ENCODE measurements at places on chromosomes 3 and 15.

- DNase-seq, result no peak
Measured at GRCh38 chr3:125356140-125357026, 18.7 kb downstream of the ZNF148 start.

DNA sequence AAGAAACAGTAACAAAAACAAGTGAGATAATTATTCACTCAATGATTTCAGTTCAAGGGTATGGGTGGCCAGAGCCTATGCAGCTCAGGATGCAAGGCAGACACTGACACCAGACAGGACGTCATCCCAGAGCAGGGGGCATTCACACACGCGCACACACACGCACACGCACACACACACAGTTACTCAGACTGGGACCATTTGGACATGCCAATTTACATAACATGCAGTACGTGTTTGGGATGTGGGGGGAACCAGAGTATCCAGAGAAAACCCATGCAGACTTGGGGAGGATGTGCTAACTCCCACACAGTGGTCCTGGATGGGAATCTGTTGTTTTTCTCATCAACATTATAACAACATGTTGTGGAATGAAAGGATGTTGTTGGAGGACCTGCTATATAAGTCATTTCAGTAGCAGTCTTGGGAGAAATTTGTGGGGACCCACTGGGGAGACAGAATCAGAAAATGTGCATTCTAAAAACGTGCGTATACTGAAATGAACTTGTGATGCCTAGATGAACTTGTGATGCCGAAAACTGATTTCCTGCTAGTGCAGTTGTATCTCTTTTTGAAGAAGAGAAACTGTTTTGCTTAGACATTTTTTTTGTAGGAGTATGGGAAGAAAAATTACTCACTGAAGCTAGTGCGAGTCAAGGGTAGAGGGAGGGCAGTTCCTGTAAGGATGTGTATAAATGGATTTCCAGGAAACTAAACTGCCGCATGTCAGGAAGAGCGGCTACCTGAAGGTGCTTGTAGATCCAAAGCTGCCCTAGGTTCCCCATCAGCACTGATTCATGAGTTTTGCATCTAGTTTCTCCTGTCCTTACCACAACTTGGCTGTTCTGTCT is 25.2 kb downstream of the CD200 start:
- no peak for DNase-seq

GRCh38 chr3:179196098-179196497 is 47.9 kb downstream of the PIK3CA start:
- peak; percentile 68 for DNase-seq

- DNase-seq, result no peak
Measured at GRCh38 chr15:70127288-70127746, 29.6 kb upstream of the TLE3 start.

GRCh38 chr15:87547470-87548181 is 708.9 kb downstream of the NTRK3 start:
- no peak for DNase-seq

DNA sequence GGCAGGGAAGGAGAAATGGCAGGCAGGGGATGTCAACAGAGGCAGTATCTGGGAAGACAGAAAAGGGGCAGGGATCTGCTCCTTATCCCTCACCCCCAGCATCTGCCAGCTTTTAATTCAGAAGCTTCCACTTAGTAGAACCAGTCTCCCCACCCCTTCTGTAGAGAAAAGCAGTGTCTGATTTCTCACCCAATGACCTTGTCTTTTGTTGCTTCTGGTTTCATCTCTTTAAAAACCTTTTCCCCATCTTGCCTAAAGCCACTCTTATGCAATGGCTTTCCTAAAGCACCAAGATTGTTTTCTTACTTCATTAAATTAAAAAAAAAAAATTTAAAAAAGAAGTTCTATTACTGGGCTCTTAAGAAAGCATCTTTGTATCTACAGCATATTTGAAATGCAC is 27.8 kb downstream of the ARHGEF3 start:
- DNase-seq, result no peak

DNA sequence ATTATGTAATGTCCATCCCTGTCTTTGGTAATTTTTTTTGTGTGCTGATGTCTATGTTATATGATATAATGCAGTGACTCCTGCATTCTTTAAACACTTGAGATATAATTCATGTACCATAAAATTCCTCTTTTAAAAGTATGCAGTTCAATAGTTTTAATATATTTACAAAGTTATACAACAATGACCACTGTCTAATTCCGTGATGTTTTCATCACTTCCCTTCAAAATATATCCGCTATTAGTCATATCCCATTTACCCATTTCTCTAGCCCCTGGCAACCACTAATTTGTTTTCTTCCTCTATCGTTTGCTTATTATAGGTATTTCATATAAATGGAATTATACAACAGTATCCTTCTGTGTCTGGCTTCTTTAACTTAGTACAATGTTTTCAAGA is 64.9 kb upstream of the SUCLG2 start:
- DNase-seq, result no peak

DNA sequence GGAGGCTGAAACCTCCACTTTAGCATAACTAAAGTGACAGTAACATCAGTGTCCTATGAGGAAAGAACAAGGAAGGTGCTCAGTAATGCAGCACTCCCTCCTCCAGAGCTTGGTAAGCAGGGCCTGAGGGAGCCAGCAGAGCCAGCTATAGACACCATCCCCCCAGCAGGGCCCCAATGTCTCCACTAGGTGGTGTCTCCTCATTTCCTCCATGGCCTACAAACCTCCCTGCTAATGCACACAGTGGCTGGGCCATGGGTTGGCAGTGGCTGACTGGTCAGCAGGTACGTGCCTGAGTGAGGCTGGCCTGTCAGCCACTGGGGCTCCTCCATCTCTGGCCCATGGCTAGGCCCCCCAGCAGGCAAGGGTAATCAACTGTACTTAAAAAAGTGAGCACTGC is 13.6 kb downstream of the MRPS25 start:
- DNase-seq, result peak; percentile 85

DNA sequence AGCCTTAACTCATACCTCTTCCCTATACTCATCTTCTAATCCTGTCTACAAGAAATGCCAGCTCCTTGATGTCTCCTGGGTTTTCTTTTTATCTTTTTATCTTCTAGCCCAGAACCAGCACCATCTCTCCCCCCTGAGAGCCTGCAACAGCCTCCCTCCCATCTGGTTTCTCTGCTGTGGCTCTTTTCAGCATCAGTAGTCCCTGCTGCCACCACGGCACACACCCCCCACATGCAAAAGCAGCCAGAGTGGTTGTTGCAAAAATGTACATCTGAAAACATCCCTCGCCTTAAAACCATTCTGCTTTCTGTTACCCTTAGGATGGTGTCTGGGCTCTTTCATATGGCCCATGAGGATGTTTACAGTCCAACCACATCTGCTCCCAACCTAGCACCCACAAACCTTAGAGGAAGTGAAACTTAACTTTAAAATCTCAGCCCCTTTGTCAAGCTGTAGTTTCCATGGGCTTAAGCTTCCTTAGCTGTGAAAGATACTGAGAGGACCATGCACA is 775 bp downstream of the TTC21A start:
- no peak for DNase-seq

- DNase-seq, result no peak
Measured at GRCh38 chr15:63482874-63483323, 21.5 kb upstream of the USP3 start.

- peak; percentile 60 for DNase-seq
Measured at GRCh38 chr3:185318141-185318540, 44.8 kb upstream of the MAP3K13 start.

DNA sequence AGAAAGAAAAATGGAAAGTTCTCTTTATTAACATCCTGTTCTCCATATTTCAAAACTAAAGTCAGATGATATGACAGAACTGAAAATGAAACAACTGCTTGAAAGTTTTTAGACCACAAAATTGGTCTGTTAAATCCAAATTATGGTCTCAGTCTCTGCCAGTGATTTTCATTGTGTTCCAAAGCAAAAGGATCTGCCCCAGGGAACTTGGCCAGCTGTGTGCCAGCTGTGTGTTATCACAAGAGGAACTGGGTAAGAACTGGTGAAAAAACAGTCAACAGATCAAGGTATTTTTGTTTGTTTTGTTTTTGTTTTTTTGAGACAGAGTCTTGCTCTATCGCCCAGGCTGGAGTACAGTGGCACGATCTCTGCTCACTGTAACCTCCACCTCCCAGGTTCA is 323.3 kb downstream of the CTNNB1 start:
- DNase-seq, result no peak

- DNase-seq, result no peak
Measured at GRCh38 chr3:73536952-73537351, 87.8 kb downstream of the PDZRN3 start.

DNA sequence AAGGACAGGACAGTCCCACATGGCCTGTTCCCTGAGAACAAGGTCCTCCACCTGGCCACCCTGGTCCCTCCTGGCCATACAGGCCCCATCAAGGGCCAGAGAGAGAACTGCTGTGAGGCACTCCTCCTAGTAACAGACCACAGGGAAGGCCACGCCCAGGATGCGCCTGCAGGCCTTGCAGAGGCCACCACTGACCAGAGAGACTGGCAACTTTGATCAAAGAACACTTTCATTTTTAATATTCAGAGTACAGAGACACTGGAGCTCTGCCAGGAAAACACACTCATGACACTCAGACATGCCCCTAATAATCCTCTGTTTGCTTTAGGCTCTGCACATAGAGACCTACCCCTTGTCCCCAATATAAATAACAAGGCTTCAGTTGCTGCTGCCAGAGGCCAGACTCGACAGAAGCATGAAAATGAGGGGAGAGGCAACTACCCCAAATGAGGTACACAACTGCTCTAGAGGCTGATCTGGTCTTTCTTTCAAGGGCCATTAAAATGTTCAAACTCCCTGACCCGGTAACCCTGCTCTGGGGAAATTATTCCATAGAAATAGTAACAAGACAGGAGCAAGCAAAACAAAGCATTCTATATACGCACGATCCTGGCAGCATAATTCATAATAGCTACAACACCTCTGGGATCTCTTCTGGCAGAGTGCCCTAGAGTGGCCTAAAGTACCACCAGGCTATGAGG is 44.8 kb downstream of the CCDC12 start:
- peak; percentile 93 for DNase-seq

DNA sequence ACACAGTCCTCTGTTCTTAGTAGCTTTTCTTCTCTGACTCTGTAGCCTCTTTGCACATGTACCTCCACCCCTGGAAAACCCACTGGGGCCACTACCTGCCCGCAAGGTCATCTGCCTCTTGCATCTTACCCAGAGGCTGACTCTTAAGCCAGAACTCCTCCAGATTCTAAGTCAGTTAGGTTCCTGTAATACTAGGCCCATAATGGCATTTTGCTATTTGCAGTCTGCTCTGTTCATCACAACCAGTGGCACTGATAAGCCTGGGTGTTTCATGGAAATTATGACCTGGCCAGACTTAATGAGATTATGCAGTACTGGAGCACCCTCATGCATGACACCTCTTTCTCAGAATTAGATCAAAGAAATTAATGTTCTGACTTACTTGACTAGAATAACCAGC is 31.7 kb upstream of the ATG7 start:
- no peak for DNase-seq

DNA sequence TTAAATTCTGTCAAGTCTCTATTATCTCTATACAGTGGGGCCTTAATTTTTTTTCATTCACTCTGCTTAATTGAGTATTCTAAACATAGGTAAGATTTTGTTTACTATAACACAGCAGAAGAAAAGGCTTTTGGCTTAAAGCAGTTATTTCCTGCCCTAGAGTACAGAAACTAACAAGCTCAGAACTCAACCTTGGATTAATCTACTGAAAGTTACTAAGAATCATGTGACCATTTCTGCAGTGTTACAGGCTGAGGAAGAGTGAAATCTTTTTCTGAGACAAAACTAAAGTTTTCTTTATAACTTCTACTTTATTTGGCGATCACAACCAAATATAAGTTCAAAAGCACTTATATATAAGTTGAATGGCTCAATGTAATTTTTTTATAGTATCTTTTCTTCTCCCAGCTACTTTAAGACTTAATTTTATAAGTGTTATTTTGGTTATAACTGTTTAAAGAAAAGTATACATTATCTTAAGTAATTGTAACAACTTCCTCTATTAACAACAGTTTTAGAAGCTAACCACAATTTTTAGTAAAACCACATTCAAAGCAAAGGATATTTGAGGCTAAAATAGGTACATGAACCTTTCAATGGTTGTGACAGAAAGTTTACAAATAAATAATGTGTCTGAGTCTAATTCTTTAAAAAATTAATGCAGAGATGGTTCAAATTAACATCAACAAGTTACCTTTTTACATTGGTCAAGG is 240.6 kb upstream of the NAALADL2 start:
- DNase-seq, result no peak
